ENCODE measurements at places on chromosomes 11 and 22. TPM values are rescaled to one million over a fixed set of nuclear protein-coding genes. Genes with fewer than 3 reads are reported as not detected.

F2 gene
- total RNA-seq, result 4.4 TPM

LDHAL6A gene
- not detected for total RNA-seq

RAB38 gene
- 10.4 TPM for total RNA-seq

SCGB2A2 gene
- not detected for total RNA-seq

SOX6 gene
- total RNA-seq, result 21.0 TPM

MOGAT2 gene
- total RNA-seq, result not detected

SLC35E4 gene
- 8.4 TPM for total RNA-seq

GRCh38 chr22:28703436-28703835, 23.8 kb upstream of the TTC28 start:
- no peaks in the 10 kb centered on the region for H3K27me3 ChIP-seq
- no peaks in the 10 kb centered on the region for H3K4me1 ChIP-seq
- H3K4me3 ChIP-seq, result no peak overlapping the region
- no peak for DNase-seq
- no peak overlapping the region for H3K27ac ChIP-seq

DNA sequence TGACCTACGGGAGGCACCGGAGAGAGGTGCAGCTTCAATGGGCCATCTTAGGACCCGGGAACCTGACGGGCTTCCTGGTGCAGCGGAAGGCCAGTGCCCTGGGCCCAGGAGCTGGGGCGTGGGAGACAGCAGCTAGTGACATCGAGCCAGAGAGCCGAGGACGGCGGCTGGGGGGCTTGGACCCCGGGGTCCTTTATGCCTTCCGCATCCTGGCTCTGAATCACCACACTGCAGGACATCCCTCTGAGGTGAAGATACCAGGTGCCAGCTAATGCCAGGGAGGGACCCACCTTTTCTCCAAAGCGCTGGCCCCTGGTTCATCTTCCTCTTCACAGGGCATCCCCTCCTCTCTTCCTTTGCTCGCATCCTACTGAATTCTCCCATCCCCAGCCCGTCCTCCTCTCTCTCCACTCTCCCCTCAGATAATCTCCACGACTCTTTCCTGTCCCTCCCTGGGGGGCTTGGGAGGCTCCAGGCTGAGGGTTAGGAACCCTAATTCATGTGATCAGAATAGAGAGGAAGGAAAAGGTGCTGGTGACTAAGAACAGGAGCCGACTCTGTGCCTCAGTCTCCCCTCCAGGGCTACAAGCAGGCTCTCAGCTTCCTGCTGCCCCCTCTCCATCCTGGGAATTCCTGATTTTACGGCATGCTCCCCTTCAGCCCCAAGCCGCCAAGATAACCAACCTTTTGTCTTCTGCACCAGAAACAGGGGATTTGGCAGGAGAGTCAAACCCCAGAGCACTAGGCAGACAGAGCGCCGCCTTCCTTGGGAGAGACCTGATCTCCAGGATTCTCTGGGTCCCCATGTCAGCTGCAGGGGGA, 8.5 kb downstream of the VSIG10L2 start:
- peaks cover 10% of the 10 kb centered on the region for H3K27me3 ChIP-seq
- H3K4me1 ChIP-seq, result peaks cover 4% of the 10 kb centered on the region
- H3K36me3 ChIP-seq, result peaks cover 18% of the 10 kb centered on the region
- H3K27ac ChIP-seq, result no peak overlapping the region
- H3K4me3 ChIP-seq, result no peak overlapping the region

DNA sequence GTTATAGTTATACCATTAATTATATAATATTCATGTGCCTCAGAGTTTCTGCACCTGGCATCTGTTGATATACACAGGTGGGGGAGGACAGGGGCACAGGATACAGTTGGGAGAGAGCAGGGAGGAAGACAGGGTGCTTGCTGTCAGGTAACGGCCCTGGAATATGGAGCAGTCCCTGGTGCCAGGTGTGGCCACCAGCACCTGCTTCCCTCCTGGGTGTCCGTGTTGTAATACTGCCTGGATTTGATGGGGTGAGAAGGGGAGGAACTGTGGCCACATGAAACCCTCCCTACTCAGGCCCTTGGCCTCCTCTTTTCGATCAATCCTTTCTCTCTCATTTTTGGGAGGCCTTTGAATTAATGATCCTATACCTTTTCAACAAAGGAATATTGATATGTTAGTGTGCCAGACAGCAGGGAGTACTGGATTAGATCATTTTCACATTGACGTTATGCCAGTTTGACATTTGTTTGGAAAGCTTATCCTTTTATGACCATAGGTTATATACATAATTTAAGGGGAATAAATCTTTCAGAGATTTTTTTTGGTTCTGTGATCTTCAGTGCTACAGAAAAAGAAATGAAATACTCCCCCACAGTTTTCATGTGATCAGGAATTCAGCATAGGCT, 88.6 kb downstream of the TEAD1 start:
- H3K36me3 ChIP-seq, result peaks cover 15% of the 10 kb centered on the region
- H3K27ac ChIP-seq, result no peak overlapping the region
- no peak overlapping the region for H3K4me3 ChIP-seq
- no peaks in the 10 kb centered on the region for H3K27me3 ChIP-seq

DNA sequence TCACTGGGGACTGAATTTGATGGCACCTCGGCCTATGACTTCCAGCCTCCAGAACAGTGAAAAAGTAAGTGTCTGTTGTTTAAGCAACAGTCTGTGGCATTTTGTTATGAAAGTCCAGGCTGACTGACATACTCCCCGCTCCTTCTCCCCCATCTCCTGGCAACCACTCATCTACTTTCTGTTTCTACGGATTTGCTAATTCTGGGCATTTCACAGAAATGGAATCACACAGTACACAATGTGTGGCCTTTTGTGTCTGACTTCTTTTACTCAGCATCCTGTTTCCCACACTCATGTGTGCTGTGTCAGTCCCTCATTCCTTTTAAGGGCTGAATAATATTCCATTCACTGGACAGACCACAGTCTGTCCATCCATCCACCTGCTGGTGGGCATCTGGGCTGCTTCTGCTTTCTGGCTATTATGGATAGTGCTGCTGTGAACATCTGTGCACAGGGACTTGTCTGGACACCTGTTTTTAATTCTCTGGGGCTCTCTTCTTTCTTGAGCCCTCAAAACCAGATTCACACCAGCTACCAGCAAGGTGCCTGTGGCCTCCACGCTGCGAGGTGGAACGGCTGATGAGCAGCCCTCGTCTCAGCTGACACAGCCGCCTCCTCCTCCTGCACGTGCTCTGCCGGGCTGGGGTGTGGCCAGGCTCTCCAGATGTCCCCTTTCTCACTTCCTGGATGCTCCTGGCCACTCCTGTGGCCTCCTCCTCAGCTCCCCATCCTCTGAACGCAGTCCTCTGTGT, 333.1 kb downstream of the CTTN start:
- H3K4me3 ChIP-seq, result no peak overlapping the region
- H3K27ac ChIP-seq, result no peak overlapping the region
- DNase-seq, result no peak
- peaks cover 4% of the 10 kb centered on the region for H3K36me3 ChIP-seq
- no peaks in the 10 kb centered on the region for H3K4me1 ChIP-seq

- H3K4me1 ChIP-seq, result no peaks in the 10 kb centered on the region
- peaks cover 1% of the 10 kb centered on the region for H3K27me3 ChIP-seq
- no peak overlapping the region for H3K27ac ChIP-seq
Observed at GRCh38 chr22:32587449-32587848, 112.8 kb downstream of the FBXO7 start.

DNA sequence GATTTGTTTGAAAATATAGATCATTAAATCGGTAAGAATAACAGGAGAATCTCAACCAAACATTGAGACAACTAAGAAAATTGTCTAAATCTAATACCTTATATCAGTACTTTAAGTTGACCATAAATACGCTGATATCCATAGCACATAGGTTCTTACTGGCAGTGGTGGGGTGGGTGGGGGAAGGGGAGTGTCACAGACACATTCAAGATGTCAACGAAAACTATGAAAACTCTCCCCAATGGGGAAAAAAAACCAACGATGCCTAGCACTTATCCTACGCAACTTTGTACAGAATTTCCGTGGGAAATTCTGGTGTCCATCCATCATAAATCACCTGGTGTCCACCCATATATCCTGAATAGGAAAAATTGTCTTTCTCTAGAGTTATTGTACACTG, 6.2 kb downstream of the GRAP2 start:
- no peaks in the 10 kb centered on the region for H3K27me3 ChIP-seq
- DNase-seq, result no peak
- no peaks in the 10 kb centered on the region for H3K36me3 ChIP-seq
- no peak overlapping the region for H3K4me3 ChIP-seq

All from endothelial cell (in vitro differentiated cells).